Activated naive CD8-positive, alpha-beta T cell treated with anti-CD3 and anti-CD28 coated beads, Interleukin-2, amount 10 ng/mL, durations not matched to agents 7 days and 5 days (primary cell): ENCODE measurements at places on chromosomes 1 and 21. TPM values are rescaled to one million over a fixed set of nuclear protein-coding genes. Genes with fewer than 3 reads are reported as not detected.

The TNNT2 gene
- not detected for total RNA-seq

The EFNA3 gene
- total RNA-seq, result 4.2 TPM

The PRDX6 gene
- total RNA-seq, result 137 TPM

DNA sequence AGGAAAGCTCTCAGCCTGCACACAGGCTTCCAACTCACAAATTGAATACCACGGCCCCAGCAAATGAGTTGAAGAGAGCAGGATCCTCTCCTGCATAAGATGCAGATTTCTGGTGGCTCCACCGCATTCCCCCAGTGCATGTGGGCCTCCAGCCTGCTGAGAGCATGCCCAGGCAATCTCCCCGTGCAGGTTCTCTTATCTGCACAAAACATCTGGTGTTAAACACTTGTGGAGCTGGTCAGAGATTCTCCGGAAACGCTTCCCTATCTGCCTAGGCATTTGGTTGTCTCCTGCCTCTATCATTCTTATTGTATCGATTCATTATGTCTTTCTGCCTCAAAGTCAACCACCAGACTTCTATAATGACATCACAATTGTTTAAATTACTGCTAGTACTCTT lies 1349.0 kb upstream of the B3GALT2 start:
- no peaks in the 10 kb centered on the region for H3K27me3 ChIP-seq
- H3K4me1 ChIP-seq, result no peaks in the 10 kb centered on the region
- no peak overlapping the region for H3K27ac ChIP-seq
- no peak overlapping the region for H3K4me3 ChIP-seq
- H3K36me3 ChIP-seq, result no peaks in the 10 kb centered on the region

GRCh38 chr1:204325944-204326343 lies 33.8 kb downstream of the PLEKHA6 start:
- DNase-seq, result no peak
- H3K27ac ChIP-seq, result no peak overlapping the region
- peaks cover 7% of the 10 kb centered on the region for H3K27me3 ChIP-seq
- peaks cover 3% of the 10 kb centered on the region for H3K4me1 ChIP-seq
- H3K4me3 ChIP-seq, result no peak overlapping the region

GRCh38 chr1:18233176-18233864 lies 125.7 kb downstream of the IGSF21 start:
- H3K4me3 ChIP-seq, result no peak overlapping the region
- no peaks in the 10 kb centered on the region for H3K4me1 ChIP-seq
- no peak overlapping the region for H3K27ac ChIP-seq
- no peaks in the 10 kb centered on the region for H3K27me3 ChIP-seq
- no peaks in the 10 kb centered on the region for H3K36me3 ChIP-seq
- DNase-seq, result no peak

DNA sequence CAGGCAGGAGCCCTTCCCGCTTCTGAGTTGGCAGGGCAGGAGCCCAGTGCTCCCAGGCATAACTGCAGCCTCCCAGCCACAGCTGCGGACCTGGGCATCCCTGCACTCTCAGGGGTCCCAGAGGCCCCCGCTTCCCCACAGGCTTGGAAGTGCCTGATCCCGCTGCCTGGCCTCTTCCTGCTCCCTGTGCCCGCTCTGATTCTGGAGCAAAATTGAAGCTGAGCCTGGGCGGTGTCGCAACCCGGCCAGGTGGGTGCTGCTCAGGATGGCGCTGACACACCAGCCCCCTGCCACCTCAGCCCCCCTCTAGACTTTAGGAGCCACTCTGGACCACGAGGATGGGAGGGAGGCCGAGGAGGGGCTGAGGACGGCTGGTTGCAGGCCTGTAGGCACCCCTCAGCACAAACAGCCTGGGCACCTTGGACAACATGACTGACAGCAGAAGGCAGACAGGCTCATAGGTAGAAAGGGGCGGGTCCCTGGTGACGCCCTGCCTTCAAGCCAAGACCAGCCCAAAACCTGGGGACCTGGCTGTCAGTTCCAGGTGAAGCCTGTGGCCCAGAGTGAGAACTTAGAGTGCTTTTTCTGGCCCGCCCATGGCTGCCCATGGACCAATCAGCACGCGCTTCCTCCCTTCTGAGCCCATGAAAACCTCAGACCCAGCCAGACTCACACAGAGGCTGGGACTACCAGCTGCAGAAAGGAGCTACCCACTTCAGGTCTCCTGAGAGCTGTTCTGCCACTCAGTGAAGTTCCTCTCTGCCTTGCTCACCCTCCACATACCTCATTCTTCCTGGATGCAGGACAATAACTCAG lies 7.2 kb downstream of the HLCS start:
- peaks cover 2% of the 10 kb centered on the region for H3K4me1 ChIP-seq
- no peak overlapping the region for H3K27ac ChIP-seq

DNA sequence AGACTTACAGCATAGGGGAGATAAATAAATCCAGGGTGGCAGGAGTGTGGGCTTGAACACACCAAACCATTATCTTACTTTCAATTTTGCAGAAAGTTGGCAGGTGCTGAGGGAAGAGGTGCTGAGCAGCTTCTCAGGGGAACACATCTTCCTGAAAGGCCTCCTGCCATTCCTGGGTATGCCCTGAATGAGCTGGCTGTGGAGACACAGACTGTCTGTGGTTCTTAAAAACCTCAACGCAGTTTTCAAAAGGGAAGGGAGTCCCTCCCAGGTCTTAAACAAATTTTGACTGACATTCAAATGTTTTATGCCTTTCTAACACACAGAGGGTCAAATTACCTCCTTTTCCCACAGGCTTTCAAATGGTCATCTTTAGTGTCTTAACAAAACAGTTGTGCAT lies 166.9 kb downstream of the TNFSF18 start:
- H3K4me3 ChIP-seq, result peak overlapping the region; percentile 71
- H3K36me3 ChIP-seq, result peaks cover 11% of the 10 kb centered on the region
- H3K27me3 ChIP-seq, result peaks cover 11% of the 10 kb centered on the region

DNA sequence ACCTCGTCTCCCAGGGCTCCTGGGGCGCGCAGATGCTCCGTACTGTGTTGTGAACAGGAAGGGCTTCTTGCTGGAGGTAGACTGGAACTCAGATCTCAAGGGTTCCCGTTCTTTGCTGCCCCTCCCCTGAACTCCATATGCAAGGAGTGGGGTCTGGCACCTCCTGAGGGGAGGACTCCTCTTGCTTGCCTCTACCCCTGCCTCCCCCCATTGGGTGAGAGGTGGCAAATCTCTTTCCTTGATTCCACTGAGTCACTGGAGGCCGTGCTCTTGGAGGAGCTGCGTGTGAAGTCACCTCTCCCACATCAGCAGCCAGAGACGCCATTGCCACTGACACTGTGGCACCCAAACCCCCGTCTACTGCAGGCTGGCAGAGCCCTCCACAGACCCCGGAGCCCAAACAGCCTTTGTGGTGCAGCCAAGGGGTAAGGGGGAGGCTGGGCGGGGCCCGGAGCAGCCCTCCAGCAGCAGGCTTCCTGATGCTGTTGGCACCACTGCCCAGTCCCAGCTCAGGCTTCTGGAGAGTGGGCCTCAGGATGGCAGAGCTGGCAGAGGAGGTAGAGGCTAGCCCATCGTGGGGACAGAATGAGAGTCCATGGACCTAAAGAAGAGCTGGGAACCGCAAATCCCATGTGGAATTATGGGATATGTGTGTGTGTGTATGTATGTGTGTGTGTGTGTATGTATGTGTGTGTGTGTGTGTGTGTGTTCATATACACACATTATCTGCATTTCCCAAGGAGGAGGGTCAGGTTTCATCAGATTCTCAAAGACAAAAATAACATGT lies 104.9 kb upstream of the RUNX3 start:
- peaks cover 60% of the 10 kb centered on the region for H3K4me1 ChIP-seq
- no peak for DNase-seq
- no peaks in the 10 kb centered on the region for H3K36me3 ChIP-seq
- no peaks in the 10 kb centered on the region for H3K27me3 ChIP-seq
- H3K27ac ChIP-seq, result no peak overlapping the region
- peak overlapping the region; percentile 34 for H3K4me3 ChIP-seq

- H3K4me3 ChIP-seq, result no peak overlapping the region
- no peak overlapping the region for H3K27ac ChIP-seq
- H3K36me3 ChIP-seq, result no peaks in the 10 kb centered on the region
- no peak for DNase-seq
- H3K4me1 ChIP-seq, result no peaks in the 10 kb centered on the region
Measured at GRCh38 chr1:68028566-68028965, 21.9 kb downstream of the DIRAS3 start.

GRCh38 chr1:165355977-165356811 lies at the start of gene LMX1A:
Gene LMX1A (minus strand): TSS chr1:165356715. CDS start chr1:165355559, 1,156 bp downstream.
- peaks cover 8% of the 10 kb centered on the region for H3K4me1 ChIP-seq
- DNase-seq, result no peak
- H3K4me3 ChIP-seq, result no peak within 1 kb of the TSS
- H3K27me3 ChIP-seq, result peaks cover 81% of the 10 kb centered on the region

DNA sequence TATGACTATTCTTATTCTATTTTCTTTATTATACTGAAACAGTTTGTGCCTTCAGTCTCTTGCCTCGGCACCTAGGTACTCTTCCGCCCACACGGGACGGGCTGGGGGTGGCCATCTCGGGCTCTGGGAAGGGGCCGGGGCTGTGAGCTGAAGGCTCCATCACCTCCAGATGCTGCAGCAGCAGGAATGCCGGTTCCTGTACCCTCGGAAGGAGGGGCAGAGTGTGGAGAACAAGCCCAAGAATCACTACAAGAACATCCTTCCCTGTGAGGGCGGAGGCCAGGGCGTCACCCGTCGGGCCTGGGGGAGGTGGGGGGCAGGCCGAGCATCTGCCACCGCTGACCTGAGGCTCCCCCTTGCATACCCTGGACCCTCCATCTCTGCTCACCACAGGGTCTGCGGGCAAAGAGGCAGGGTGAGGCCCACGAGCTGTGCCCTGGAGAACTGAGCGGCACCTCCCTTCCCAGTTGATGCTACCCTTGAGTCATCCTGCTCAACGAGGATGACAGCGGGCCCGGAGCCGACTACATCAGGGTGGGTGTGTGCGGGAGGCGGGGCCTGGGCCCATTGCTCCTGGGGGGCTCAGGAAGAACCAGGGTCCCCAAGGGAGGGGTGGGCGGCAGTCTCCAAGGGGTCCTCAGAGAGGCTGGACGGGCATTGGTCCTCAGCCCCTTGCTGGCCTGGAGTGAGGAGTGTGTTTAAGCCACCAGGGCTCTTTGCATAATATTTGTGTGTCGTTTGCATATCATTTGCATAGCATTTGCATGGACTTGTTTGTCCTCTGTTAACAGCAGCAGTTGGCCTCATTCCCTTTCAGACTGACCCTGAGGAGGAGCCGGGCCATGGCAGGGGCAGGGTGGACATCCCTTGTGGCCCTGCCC lies 7.5 kb downstream of the RNF223 start:
- no peaks in the 10 kb centered on the region for H3K36me3 ChIP-seq
- DNase-seq, result no peak
- peaks cover 7% of the 10 kb centered on the region for H3K4me1 ChIP-seq
- H3K27ac ChIP-seq, result no peak overlapping the region
- H3K4me3 ChIP-seq, result no peak overlapping the region

- no peaks in the 10 kb centered on the region for H3K36me3 ChIP-seq
- H3K4me3 ChIP-seq, result no peak overlapping the region
- no peak overlapping the region for H3K27ac ChIP-seq
- no peak for DNase-seq
Measured at GRCh38 chr1:248752161-248753028, 3.2 kb downstream of the LYPD8 start.

DNA sequence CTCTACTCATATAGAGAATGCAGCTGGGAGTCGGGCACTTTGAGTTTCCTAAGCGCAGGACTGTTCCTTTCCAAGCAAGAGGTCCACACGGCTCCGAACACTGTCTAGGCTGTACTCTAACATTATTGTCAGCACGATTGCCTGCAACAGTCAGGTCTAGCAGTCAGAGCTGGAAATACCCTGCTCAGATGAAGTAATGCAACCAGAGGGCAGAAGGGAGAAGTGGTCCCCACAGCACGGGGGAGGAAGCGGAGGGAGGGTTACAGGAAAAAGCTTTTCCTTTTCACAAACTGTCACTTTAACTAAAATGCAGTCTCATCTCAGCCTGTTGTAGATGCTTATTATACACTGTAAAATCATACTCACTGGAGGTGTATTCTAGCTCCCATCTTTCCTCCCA lies 98.9 kb upstream of the SLC44A3 start:
- H3K27ac ChIP-seq, result no peak overlapping the region
- no peak for DNase-seq
- peaks cover 8% of the 10 kb centered on the region for H3K4me1 ChIP-seq
- H3K36me3 ChIP-seq, result no peaks in the 10 kb centered on the region
- peaks cover 22% of the 10 kb centered on the region for H3K27me3 ChIP-seq

- no peak overlapping the region for H3K27ac ChIP-seq
- H3K4me1 ChIP-seq, result no peaks in the 10 kb centered on the region
- no peaks in the 10 kb centered on the region for H3K36me3 ChIP-seq
Measured at GRCh38 chr1:204602111-204602579, 83.4 kb downstream of the LRRN2 start.

GRCh38 chr21:44510508-44511218 lies 29.3 kb downstream of the KRTAP10-1 start:
- no peak overlapping the region for H3K27ac ChIP-seq
- H3K4me3 ChIP-seq, result no peak overlapping the region
- no peaks in the 10 kb centered on the region for H3K36me3 ChIP-seq
- peak; percentile 93 for DNase-seq
- H3K4me1 ChIP-seq, result no peaks in the 10 kb centered on the region

DNA sequence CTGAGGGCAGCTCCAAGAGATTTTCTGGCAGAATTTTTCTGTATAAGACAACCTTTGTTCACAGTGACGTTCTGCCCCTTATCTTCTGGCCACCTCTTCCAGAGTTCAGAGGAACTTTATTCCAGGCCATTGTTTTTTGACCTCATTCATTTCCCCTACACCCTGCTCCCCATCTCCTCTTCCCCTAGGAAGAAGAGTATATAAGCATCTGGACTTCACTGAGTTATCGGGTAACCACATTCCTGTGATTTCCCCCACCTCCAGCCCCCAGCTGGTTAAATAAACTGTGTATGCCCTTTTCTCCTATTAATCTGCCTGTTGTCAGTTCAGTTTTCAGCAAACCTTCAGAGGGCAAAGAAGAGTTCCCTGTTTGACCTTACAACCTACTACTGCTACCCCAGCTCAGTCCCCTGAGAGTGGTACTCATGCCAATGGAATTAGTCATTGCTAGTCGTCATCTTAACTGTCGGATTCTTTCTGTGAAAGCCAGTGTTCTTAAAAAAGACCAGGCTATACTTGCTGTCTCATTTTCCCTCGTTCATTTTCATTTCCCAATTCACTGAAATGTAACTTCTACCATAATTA lies 14.3 kb upstream of the ALG14 start:
- DNase-seq, result no peak
- H3K27ac ChIP-seq, result no peak overlapping the region
- peaks cover 25% of the 10 kb centered on the region for H3K27me3 ChIP-seq
- no peaks in the 10 kb centered on the region for H3K4me1 ChIP-seq
- H3K4me3 ChIP-seq, result no peak overlapping the region

DNA sequence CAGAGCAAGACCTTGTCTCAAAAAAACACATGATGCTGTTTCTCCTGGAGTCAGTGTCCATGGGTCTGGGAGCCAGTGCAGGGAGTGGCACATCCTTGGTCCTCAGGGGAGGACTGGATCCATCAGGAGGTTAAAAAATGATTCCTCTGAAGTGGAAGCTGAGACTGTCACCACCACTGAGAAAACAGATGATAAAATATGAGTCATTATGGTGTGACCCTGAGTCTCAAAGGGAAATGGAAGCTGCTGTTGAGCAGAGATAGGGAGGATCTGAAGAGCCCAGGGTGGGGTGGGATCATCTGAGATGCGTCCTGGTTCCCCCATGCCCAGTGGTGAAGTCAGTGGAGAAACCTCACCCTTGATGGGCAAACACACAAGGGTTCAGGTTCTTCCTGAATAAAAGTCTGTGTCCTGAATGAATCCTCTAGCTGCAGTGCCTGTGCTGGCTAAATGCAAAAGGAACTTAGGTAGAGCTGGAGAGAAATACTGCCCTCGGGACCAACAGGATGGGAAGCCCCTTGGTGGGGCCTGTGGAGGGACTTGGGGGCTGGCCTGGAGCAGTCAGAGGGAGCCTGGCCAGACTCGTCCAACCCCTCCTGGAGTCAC lies 61.6 kb upstream of the TENT5B start:
- H3K27me3 ChIP-seq, result peaks cover 8% of the 10 kb centered on the region
- no peak overlapping the region for H3K4me3 ChIP-seq
- no peak overlapping the region for H3K27ac ChIP-seq
- no peak for DNase-seq
- H3K36me3 ChIP-seq, result no peaks in the 10 kb centered on the region
